ENCODE measurements at places on chromosomes 4 and X. TPM values are rescaled to one million over a fixed set of nuclear protein-coding genes. Genes with fewer than 3 reads are reported as not detected.

The ZNF674 gene
- 7.8 TPM for total RNA-seq

The SLC26A1 gene
- total RNA-seq = 0.07 TPM

DNA sequence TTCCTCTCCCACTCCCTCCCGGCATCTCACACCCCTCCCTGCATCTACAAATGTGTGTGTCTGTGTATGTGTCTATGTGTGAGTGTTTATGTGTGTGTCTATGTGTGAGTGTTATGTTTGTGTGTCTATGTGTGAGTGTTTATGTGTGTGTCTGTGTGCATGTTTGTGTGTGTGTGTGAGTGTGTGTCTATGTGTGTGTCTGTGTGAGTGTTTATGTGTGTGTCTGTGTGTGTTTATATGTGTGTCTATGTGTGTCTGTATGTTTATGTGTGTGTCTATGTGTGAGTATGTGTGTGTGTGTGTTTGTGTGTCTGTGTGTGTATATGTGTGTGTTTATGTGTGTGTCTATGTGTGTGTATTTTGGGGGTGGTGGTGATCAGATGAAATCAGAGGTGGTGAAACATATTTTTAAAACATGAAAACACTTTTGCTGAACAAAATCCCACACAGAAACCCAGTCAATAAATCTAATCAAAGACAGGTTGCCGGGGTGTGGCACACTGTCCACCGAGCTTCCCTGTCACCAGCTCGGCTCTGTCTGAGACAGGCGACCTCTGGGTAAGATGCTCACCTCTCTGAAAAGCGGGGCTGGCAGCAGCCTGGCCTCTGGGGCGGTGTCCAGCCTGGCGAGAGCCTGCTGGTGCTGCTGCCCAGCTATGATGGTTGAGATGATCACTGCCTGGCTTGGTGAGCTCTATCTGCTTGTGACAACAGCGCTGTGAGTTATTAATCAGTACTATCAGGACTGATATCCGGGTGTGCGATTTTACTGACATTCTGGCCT, 186.7 kb upstream of the PSAPL1 start:
- DNase-seq = no peak
- H3K27ac ChIP-seq = no peak overlapping the region
- no peaks in the 10 kb centered on the region for H3K27me3 ChIP-seq
- no peaks in the 10 kb centered on the region for H3K4me1 ChIP-seq

DNA sequence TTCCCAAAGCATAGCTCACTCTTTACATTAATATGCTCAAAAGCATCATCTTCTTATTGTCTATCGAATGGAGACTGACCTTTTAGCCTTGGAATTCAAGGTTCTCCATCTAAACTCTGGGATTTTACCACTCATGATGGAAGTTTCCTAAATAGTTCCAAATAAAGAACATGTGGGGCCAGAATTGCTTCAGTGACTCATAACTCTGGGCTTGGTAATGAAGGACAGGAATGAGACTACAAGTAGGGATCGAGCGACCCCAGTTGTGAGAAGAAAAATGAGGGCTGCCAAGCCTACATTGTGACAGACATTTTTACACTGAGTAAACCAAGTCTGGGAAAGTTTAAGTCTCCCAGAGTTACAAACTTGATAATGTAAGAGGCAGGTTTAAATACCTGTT, 269.9 kb downstream of the CBLL2 start:
- H3K36me3 ChIP-seq = no peaks in the 10 kb centered on the region
- no peak overlapping the region for H3K27ac ChIP-seq
- no peaks in the 10 kb centered on the region for H3K27me3 ChIP-seq
- no peaks in the 10 kb centered on the region for H3K4me1 ChIP-seq
- no peak overlapping the region for H3K4me3 ChIP-seq

- H3K27me3 ChIP-seq = no peaks in the 10 kb centered on the region
- H3K4me3 ChIP-seq = no peak overlapping the region
- H3K27ac ChIP-seq = no peak overlapping the region
- DNase-seq = no peak
- H3K4me1 ChIP-seq = no peaks in the 10 kb centered on the region
These were observed 208.8 kb downstream of the UGT8 start for GRCh38 chr4:114807357-114807756.

DNA sequence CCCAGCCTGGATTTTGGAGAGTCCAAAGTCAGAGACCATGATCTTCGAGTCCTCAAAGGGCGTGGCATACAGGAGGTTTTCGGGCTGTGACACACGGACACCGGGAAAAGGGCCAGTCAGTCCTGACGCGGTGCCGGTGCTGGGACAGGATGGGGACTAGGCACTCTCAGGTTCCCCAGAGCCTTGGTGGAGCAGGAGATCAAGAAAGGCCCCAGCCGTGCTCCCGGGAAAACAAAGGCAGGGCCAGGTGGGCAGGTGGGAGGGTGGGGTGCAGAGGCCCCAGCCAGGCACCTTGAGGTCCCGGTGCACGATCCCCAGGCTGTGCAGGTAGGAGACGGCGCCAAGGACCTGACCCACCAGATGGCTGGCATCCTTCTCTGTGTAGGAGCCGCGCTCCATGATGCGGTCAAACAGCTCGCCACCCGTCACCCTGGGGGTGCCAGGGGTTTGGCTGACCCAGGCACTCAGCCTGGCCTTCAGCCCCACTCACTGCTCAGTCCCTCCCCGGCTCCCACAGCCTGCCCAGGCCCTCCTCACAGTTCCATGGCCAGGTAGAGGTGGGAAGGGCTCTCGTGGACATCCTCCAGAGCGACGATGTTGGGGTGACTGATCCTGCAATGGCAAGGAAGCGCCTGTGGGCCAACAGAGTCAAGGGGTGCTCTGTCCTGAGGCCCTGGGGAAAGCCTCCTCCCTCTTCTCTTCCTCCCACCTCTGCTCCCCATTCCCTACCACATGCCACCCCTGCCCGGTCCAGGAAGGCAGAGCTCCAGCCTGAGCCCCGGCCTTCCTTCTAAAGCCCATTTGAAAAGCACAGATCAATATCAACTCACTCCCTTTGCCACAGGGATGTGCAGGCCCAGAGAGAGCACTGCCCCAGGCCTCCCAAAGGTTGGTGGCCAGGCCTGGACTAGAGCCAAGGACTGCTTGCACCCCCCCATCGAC, 1.8 kb downstream of the PNCK start:
- H3K4me3 ChIP-seq = no peak overlapping the region
- DNase-seq = no peak
- no peaks in the 10 kb centered on the region for H3K36me3 ChIP-seq
- H3K4me1 ChIP-seq = no peaks in the 10 kb centered on the region
- no peaks in the 10 kb centered on the region for H3K27me3 ChIP-seq

DNA sequence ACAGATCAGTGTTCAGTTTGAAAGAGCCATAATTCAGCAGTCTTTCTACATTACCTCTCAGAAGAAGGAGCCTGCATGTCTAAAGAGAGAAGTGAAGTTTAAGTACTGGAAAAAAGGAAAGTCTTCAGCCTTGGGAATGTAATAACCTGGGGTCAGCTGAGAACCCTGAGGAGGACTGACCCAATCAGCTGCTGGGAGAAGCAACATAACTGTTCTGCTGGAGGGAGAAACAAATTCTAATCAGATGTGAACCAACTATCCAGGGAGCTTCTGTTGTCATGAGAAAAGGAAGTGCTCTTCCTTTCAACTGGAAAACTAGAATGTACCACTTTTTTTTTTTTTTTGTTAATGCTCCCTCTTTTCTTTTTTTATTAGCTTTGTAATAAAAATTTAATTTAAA, 64.5 kb upstream of the PDE5A start:
- no peaks in the 10 kb centered on the region for H3K4me1 ChIP-seq
- no peaks in the 10 kb centered on the region for H3K27me3 ChIP-seq
- no peaks in the 10 kb centered on the region for H3K36me3 ChIP-seq
- H3K4me3 ChIP-seq = no peak overlapping the region
- H3K27ac ChIP-seq = no peak overlapping the region
- no peak for DNase-seq
